ENCODE measurements at places on chromosomes 1 and 21.

GRCh38 chr1:55610203-55610602 is 395.0 kb upstream of the USP24 start:
- no peak for DNase-seq

GRCh38 chr1:35505911-35506798 is 51.0 kb downstream of the KIAA0319L start:
- no peak for DNase-seq

GRCh38 chr1:234527346-234527745 is 48.4 kb upstream of the TARBP1 start:
- DNase-seq = no peak

DNA sequence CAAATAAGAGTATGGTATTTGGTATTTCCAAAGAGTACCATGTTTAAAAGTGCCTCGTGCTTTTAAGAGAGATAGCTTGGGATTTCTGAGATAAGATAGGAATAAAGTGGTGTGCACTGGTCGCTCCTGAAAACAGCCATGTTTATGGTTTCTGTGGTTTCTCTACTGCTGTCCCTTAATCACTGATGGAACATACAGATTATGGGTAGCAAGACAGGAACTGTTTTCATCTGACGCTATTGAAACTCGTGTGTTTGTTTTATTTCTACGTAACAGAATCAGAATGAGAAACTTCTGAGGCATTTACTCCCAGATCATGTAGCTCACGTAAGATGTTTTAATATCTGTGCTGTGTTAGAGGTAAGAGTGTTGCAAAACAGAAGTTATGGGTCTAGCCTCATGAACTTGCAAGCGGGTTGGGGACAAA is 126.0 kb downstream of the KIAA0319L start:
- no peak for DNase-seq
